ENCODE measurements at places on chromosomes 5 and 9.
A peak's percentile ranks its signal among the peaks of the same experiment; 100 is the strongest.

- peak; percentile 38 for DNase-seq
Measured at GRCh38 chr9:14136646-14137370, 177.1 kb downstream of the NFIB start.

GRCh38 chr9:109681301-109681700, 98.7 kb upstream of the PALM2AKAP2 start:
- no peak for DNase-seq

GRCh38 chr5:149435015-149435376, 55.9 kb upstream of the IL17B start:
- no peak for DNase-seq

DNA sequence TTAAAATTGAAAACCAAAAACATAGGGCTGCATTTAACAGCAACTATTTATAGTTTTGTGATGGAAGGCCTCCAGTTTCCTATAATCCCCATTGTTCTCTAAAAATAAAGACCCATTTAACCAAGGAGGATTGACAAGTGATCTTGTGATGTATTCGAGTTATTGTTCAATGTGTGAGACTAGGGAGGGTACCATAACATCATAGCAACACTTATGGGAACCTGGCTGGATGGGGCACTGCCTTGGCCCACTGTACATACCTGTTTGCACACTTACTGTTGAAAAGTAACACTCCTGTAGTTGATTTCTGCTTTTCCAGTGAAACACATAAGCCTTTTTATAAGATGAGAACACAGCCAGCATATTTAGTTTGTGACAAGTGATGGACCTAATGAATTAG, 32.3 kb downstream of the MACIR start:
- no peak for DNase-seq

GRCh38 chr5:2738700-2739359, 12.6 kb downstream of the IRX2 start:
- DNase-seq, result no peak

GRCh38 chr5:173733425-173733824, 117.0 kb upstream of the BOD1 start:
- no peak for DNase-seq

DNA sequence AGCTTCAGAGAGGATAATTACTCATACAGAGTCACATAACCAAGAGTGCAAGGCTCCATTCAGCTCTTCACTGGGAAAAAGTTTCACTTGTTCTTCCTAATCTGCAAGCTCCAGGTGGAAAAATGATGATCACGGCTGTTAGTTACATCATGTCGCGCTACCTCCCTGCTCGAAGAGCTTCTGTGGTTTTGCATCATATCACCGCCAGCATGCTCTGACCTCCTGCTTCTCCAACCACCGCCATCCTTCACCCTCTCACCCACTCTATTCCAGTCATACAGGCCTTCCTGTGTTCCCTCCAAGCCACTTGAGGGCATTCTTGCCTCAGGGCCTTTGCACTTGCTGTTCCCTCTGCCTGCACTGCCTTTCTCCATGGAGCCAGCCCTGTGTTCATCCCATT, 47.1 kb downstream of the COL27A1 start:
- no peak for DNase-seq

DNA sequence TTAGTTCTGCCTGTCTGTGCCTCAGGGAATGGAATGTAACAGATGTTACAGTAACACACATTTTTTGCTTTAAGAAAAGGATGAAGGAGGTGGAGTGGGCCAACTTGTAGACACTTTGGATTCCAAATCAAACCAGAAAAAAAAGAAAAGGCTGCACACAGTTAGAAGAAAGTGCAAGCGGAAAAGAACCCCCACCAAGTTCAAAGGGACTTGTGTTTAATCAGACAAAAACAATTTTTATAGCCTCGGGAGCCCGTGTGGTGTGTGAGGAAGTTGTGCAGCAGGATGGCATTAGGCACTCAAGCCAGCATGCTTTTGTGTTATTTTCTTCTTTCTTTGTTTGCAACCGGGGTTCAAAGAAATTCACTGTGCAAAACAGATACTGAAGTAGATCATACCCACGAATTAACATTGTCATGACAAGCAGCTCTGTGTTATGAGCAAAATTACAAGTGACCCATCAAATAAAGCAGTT, 189.5 kb downstream of the SEMA5A start:
- DNase-seq, result no peak

- DNase-seq, result no peak
Measured at GRCh38 chr9:2307480-2307879, 292.3 kb downstream of the SMARCA2 start.

GRCh38 chr9:137256856-137257255, 1.7 kb downstream of the NELFB start:
- no peak for DNase-seq

- no peak for DNase-seq
Measured at GRCh38 chr5:168766426-168766700, 187.2 kb upstream of the PANK3 start.

DNA sequence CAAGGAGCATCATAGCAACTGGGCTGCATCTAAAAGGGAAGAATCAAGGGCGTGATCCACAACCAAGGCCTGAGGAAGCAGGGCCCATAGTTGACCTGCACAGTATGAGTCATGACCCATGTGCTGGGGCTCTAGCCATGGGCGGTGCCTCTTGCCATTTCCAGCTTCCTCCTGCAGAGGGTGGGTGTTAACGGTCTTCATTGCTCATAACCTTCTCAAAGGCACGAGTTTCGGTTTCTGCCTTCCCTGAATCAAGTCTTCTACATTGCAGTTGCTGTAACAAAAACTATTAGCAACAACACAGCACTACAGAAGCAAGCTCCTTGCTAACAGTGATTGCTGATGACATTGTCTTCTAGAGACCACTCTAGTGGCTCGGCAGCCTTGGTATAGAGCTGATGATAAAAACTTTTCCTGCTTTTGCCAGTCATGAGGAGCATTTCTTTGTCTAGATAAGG, 66.9 kb downstream of the CTSL start:
- peak; percentile 96 for DNase-seq

DNA sequence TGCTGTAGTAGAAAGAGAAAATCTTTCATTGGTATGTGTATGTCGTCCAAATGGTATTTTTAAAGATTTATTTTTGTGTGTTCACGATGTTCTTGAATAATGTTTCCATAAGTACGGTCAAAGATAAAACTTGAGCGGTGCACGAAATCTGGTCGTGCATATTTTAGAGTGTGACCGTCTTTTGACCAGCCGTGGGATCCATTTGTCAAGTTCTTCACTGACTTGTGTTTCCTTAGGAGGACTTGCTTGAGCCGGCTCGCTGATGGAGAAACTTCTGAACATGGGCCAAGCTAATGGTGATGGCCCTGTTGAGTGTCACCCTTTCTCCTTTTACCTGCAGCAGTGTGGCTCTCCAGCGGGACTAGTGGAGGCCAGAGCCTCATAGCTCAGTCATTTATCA, 11.1 kb upstream of the STC2 start:
- DNase-seq, result no peak

GRCh38 chr9:76302947-76303550, 91.2 kb downstream of the RFK start:
- DNase-seq, result peak; percentile 56
